NCI-H1436 treated with DMSO at 0.1 percent for 48 hours (cell line): ENCODE measurements at places on chromosomes 16 and 17.

DNA sequence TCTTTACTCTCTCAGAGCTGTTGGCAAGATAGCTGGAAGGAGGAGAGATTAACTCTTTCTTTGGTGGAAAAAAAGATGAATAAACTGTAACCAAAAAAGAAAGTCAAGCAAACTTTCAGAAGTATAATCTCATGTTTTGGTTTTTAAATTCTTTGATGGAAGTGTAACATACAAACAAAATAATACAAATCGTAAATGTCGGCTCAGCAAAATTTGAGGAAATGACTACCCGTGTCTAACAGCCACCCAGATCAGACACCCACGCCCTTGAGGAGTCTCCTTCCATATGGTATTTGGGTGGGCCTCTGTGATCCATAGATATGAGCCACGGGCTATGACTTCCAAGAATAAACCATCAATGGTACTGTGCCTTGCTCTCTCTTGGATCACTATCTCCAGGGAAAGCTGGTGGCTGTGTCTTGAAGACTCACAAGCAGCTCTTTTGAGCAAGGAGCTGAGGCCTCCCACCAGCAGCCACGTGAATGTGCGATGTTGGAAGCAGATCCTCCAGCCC, 9.6 kb upstream of the CD300C start:
- no peak for DNase-seq

- no peak for DNase-seq
Observed at GRCh38 chr16:24002619-24003018, 166.8 kb downstream of the PRKCB start.

GRCh38 chr17:39225959-39226683, 376 bp upstream of the STAC2 start:
- DNase-seq = no peak

DNA sequence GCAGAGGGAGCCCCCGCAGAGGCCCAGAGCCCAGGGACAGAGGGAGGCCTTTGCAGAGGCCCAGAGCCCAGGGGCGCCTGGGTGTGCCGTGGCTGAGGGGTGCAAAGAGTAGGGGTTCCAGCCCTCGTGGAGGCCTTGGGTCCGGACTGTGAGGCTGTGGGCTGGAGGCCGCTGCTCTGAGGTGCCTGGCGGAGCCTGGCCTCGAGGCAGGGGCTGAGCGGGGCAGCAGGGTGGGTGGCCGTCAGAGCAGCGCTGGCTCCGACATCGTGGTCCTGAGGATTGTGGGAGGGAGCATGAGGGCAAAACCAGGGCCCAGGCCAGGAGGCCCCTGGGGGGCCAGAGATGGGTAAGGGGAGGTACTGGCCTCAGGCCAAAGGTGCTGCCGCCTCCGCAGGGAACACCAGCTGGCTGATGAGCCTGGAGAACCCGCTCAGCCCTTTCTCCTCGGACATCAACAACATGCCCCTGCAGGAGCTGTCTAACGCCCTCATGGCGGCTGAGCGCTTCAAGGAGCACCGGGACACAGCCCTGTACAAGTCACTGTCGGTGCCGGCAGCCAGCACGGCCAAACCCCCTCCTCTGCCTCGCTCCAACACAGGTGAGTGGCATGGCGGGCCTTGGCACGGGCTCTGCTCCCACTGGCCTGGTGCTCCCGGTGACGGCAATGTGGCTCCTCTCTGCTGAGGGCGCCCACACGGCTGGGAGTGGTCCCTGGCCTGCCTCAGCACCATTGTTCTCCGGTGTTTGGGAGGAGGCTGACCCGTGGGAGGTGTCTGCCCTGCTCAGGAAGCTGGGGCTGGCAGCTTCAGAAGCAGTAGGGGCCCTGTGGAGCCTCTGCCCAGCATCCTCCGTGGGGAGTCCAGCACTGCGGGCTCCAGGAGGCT, 33.7 kb downstream of the TSC2 start:
- DNase-seq = no peak

DNA sequence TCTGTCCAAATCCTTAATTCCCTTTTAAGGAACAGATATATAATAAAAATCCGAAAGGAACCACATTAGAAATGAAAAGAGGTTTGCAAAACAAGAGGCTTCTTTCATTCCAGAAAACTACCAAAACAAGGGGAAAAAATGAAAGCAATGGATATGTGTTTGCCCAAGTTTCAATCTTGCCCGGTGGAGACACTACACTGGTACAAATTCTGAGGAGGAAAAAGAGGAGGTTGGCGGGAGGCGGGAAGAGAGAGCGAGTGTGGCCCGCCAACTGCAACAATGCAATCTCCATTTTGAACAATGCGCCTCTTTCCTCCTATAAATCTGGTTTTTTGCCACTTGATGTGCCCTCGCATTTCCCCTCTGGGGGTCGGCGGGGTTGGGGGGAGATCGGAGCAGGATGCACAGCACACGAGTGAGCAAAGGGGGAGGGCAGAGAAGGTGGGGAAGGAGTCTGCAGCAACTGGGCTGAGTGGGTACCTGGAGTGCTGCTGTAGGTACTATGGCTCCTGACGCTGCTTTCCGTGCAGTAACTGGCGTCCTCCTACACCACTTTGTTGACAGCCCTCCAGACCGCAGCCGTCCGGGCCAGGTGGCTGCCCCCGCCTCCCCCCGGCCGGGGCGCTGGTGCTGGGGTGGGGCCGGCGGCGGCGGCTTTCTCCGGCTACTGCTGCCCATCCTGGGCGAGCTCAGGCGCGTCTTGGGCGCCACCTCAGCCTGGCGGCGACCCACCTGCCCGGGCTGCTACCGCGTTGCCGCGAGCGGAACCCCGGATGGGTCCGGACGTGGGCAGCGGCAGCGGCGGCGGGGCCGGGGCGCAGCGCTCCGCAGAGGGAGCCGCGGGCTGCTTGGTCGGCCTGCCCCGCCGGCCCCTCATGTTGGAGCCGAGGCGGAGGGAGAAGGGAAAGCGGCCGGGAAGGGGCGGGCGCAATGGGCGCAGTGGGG, 93.8 kb upstream of the PLEKHM1 start:
- no peak for DNase-seq

- DNase-seq = no peak
Observed at GRCh38 chr17:57011491-57012015, 33.6 kb downstream of the SCPEP1 start.

GRCh38 chr17:78034429-78035091, 76.1 kb downstream of the TNRC6C start:
- DNase-seq = no peak

DNA sequence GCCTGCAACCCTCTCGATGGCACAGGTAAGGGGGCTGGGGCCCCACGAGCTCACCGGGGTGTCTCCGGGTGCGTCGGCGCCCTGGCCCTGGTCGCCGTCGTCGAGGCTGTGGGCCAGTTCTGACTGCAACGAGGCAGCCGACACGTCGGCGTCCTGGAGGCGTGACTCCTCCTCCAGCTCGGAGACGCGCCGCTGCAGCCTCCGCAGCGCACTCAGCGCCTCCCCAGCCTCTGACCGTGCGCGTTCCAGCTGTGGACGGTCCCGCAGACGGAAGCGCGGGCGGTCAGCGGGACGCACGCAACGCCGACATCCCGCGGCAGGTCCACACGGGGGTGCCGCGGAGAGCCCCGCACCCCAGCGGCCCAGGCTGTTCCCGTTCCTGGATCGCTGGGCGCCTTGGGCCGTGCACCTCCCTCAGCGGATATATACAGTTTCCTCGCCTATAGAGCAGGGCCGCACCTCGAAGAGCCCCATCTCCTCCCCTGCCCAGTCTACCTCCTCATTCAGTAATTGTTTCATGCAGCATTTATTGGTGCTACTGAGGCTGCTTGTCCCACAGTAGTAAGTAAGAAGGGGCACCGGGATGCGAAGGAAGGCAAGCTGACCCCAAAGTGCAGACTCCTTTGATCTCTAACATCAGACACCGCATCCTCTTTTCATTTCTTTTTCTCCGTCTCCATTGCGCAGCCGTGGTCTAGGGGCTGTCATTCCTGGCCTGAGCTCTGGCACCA, 5.8 kb downstream of the THOC6 start:
- no peak for DNase-seq

DNA sequence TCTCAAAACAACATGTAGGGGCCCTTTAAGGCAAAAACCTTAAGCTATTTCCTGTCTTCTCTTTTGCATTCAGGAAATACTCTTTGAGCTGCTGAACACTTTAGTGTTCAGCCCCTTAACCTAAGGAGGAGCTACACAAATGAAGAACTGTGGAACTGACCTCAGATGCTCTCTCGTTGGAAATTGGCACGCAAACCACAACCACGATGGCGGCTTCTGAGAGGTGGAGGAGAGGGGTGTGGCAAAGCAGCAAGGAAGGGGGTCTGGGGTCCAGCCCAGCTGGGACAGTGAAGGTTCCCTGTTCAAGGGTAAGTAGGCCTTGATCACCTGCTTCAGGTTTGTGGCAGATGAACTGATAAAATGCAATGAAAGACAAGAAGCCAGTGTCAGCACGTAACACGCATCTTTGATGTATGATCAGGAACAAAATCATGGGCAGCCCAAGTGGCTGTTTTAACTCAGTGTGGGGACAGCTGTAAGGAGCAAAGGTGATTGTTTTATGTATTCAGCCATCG, 291.6 kb upstream of the TNRC6C start:
- DNase-seq = no peak

DNA sequence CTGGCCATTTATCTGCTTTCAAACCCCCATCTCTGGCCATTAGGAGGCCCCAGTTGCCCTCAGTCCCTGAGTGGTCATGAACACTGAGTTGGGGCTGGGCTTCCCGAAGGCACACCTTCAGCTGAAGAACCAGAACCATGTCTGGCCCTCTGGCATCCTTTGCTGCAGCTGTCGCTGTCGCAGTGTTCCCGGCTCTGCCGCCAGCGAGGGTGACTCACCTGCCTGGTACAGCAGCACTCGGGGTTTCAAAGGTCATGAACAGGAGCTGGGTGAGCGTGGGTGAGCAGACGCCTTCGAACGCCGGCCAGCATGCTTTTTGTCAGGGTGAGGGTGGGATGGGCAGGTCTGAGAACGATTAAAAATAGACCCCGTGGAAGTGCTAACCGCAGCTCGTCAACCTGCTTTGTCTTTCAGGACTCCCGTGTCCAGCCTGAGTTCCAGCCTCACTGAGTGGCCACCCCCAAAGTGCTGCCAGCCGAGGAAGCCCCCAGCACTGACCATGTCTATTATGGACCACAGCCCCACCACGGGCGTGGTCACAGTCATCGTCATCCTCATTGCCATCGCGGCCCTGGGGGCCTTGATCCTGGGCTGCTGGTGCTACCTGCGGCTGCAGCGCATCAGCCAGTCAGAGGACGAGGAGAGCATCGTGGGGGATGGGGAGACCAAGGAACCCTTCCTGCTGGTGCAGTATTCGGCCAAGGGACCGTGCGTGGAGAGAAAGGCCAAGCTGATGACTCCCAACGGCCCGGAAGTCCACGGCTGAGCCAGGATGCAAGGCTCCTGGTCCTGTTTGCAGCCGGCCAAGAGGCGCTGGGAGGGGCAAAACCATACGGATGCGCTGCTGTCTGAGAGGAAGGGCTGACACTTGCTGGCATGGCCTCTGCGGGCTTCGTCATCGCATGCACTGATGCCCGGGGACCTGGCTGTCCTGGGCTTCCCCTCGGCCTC, 7.6 kb downstream of the SNN start:
- DNase-seq = no peak

GRCh38 chr17:78001182-78001581, 42.7 kb downstream of the TNRC6C start:
- no peak for DNase-seq

DNA sequence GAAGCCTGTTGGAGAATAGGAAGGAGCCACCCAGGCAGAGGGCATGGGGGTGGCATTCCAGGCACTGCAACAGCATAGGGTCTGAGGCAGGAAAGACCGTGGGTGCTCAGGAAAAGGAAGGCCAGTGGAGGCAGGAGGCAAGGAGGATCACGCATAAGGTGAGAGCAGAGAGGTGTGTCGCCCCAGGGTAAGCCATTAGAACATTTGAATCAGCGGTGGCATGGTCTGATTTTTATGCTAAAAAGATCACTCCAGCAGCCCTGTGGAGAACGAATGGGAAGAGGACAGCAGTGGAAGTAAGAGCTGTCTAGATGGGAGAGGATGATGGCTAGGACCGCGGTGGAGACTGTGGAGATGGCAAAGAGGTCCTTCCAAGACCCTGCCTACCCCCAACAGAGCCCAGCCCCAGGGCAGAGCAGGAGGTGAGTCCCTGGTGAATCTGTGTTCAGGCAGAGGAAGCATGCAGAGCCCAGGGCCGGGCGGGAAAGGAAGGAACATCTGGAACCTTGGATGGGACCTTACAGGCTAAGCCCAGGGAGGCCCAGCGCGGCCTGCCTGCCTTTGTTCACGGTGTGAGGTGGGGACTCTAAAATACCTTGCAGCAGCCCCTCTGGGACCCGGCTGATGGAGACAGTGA, 7.8 kb downstream of the LPO start:
- no peak for DNase-seq

DNA sequence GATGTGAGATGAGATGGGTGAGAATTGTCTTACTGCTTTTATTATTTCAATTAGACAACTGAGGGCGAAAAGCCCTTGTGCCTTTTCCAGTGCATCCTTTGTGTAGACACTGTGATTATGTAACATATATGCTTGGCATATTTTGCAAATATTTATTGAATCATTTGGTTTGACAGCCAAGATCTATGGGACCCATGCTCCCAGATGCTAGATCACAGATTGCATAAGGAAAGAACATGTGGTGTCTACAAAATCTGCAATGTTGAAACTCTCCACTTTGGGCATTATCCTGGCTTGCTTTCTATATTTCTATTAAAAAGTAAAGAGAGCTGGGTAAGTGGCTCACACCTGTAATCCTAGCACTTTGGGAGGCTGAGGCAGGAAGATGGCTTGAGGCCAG, 4.8 kb upstream of the COG1 start:
- no peak for DNase-seq

DNA sequence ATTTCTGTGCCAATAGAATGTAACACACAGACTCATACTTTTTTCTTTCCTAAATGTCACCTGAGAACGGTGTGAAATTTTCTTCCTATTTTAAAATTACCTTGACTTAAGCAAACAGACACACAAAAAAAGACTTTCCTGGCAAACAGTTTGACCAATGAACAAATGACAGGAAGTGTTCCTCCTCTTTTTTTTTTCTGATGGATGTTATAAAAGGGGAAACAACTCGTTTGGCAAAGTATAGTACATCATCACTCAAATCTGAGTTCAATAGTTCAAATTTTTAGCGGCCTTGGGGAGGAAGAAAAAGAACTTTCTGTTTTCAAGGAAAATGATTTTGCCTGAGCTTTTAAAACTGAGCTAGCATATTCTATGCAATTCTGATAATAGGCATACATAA, 19.8 kb downstream of the HS3ST3A1 start:
- DNase-seq = no peak

- peak; percentile 15 for DNase-seq
Observed at GRCh38 chr17:5249615-5250014, 15.0 kb upstream of the SCIMP start.

- DNase-seq = no peak
Observed at GRCh38 chr17:73516431-73516830, 127.8 kb downstream of the SDK2 start.

DNA sequence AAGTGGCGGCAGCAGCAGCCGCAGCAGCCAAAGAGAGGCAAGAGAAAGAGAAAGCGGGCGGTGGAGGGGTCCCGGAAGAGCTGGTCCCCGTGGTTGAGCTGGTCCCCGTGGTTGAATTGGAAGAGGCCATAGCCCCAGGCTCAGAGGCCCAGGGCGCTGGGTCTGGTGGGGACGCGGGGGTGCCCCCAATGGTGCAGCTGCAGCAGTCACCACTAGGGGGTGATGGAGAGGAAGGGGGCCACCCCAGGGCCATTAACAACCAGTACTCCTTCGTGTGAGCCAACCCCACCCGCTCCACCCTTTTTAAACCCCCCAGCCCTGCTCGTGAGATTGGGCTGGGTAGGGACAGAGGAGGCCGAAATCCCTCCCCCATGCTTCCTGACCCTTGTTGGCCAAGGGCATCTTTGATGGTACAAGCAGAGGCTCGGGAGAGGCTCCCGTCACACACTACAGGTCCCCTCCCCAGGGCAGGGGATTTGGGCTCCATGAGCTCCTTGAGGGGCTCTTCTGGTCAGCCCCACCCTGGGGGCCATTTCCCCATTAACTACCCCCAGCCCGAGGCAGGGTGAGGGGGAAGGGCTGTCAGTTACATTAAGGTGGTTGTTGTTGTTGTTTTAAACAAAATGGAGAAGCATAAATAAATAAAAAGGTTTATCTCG, 4.6 kb upstream of the ATP2A1 start:
- DNase-seq = no peak
